Stimulated activated CD4-positive, alpha-beta T cell treated with anti-CD3 and anti-CD28 coated beads, Interleukin-1b, Interleukin-23, amount 100 ng/mL, for 24 hours (primary cell): ENCODE measurements at places on chromosomes 2 and 18.

- no peak for DNase-seq
Measured at GRCh38 chr2:236177604-236177966, 9.4 kb upstream of the GBX2 start.

- DNase-seq = no peak
Measured at GRCh38 chr18:693466-694187, 18.8 kb downstream of the ENOSF1 start.

- DNase-seq = no peak
Measured at GRCh38 chr2:191167766-191168165, 17.0 kb upstream of the STAT4 start.

DNA sequence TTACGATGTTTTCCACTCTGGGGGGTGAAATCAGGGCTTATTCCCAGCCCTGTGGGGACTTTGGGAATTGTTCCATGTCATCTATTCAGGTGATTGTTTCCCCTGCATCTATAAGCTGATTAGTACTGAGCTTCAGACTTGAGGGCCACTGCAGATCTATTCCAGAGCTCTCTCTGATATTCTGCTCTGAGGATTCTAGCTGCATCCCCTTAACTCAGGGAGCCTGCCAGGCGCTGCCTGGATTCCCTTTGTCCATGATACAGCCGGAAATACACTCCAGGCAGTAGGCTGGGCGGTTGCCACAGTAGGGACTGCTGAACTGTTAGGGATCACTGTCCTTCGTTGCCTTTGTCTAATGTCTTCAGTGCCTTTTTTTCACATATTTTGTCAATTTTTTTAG is 31.3 kb downstream of the PTRHD1 start:
- DNase-seq = no peak

GRCh38 chr18:75735291-75735690 is 307.8 kb upstream of the SMIM21 start:
- no peak for DNase-seq
